Ovary (tissue), 10 donors: ENCODE measurements at places on chromosomes 5 and 9. TPM values are rescaled to one million over a fixed set of nuclear protein-coding genes. Genes with fewer than 3 reads are reported as not detected.

PROB1 gene
- polyA plus RNA-seq: 0.65 TPM

DNA sequence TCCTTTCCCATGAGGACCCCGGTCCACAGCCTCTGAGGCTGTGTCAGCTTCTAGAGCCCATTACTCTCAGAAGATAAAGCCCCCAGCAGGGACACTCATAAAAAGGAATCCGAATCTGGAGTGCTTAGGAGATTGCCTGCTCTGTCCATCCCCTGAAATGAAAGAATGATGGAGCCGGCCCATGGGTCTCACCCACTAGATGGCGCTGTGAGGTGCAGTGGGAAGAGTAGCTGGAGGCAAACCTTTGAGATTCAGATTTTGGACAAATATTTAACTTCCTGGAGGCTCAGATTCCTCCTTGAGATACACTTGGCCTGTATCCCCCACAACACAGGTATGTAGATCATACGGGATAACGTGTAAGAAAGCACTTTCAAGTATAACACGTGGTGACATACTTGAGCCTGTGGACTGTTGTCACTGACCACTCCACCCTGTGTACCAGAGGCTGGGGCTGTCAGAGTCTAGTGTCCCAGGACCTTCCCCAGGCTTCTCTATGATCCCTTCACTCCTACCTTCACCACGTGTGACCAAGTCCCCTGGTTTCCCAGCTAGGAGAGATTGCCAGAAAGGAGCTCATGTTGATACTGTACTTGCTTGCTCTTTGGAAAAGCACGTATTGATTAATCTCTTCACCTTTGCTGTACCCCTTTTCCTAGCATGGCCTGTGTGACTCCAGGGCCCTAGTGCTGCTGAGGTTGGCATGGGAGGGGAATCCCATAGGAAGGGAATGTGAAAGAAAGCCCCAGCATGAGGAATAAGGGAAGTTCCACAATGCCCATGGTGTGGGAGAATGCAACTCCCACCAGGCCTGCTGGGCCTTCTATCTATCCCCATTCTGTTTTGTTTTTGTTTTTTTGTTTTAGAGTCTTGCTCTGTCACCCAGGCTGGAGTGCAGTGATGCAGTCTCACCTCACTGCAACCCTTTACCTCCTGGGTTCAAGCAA, 32.1 kb downstream of the TRMO start:
- DNase-seq: no peak

GRCh38 chr5:153700940-153701339, 210.5 kb downstream of the GRIA1 start:
- DNase-seq: no peak

DNA sequence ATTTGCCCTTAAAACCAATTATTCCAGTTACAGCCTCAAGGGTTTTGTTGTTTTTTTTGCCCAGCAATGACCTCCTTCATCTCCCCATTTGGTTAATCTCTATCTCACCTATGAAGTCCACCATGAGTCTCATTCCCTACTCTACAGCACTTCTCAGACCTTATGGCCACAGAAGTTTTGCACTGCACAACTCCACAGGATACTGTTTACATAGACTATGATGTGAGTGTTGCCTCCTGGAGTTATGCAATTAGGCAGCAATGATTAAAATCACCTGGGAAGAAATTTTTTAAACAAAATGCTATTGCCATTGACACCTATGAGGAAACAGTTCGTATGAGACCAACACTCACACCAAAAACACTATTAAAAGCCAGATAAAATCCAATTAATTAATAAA, 39.7 kb downstream of the ZDHHC21 start:
- DNase-seq: no peak

DNA sequence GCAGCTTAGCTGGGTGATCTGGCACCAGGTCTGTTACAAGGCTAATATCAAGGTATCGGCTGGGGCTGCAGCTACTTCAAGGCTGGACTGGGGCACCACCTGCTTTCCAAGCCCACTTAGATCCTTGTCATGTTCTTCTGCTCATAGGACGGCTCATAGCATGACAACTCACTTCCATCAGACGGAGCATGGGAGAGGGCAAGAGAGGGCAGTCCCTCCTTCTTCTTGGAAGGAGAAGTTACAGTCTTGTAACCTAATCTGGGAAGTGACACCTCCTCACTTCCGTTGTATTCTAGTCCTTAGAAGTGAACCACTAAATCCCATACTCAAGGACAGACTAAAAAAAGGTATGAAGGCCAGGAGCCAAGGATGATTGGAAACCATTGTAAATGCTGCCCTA, 258.2 kb downstream of the MAST4 start:
- DNase-seq: no peak

DNA sequence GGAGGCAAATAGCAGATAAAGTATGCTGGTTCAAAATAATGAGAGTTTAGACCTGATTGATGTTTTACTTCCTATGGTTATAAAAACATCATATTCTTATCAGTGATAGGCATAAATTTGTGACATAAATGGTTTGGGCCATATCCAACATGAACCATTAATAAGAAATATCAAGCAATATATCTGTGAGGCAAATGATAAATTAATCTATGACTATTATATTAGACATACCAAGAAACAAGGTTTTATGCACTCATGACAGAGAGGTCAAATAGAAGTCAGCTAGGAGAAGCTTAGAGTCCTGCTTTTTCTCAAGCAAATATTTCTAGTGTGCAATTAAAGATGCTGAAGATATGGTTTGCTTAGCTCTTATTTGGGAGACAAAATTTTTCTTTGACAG, 10.4 kb downstream of the SMIM3 start:
- no peak for DNase-seq

CACFD1 gene
- 16.0 TPM for polyA plus RNA-seq

DNA sequence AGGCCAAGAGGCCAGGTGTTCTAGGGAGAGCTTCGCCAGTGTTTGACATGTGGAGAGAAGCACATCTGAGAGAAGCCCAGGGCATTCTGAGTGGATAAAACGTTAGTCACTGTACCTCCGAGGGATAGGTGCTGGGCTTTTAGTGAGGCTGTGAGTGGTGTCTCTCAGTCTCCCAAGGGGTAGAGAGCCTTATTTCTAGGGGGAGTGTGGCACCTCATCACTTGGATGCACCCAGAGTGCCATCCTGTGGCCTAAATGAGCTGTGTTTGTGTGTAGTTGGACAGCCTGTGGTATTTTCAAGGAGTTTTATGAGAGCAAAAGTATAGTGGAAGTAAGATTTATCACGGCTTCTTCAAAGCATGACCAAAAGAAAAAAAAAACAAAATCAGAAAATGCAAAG, 1046.9 kb upstream of the WWC1 start:
- no peak for DNase-seq
